ENCODE measurements at places on chromosomes 11 and 22.

- DNase-seq = no peak
- no peaks in the 10 kb centered on the region for H3K27me3 ChIP-seq
- H3K27ac ChIP-seq = no peak overlapping the region
- H3K4me3 ChIP-seq = no peak overlapping the region
- H3K4me1 ChIP-seq = peaks cover 15% of the 10 kb centered on the region
These were observed 33.1 kb downstream of the TSPAN18 start for GRCh38 chr11:44759743-44760476.

GRCh38 chr11:121236115-121237001 lies 56.2 kb upstream of the SC5D start:
- no peak for DNase-seq
- H3K4me3 ChIP-seq = no peak overlapping the region
- H3K27me3 ChIP-seq = peaks cover 19% of the 10 kb centered on the region
- no peak overlapping the region for H3K27ac ChIP-seq
- H3K36me3 ChIP-seq = no peaks in the 10 kb centered on the region

GRCh38 chr22:48957987-48958321 lies 869.7 kb downstream of the BRD1 start:
- DNase-seq = no peak
- no peak overlapping the region for H3K4me3 ChIP-seq
- H3K27ac ChIP-seq = no peak overlapping the region
- no peaks in the 10 kb centered on the region for H3K36me3 ChIP-seq
- H3K27me3 ChIP-seq = peaks cover 35% of the 10 kb centered on the region

DNA sequence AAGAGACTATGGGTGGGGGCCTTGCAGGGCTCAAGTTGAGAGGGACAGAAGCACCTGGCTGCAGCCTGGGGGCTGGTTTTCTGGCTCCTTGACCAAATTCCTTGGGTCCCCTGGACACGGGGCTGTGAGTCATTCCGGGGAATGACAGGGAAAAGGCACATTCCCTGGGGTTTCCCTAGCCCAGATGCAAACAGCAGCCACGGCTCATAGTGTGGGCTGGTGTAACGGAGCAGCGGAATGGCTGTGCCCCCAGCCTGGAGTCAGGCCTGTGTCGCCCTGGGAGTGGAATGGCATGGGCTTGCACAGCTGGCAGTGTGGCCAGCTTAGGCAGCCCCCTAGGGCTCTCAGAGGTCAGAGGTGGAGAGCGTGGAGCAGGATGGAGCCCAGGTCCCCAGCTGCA lies 77.6 kb upstream of the KCNQ1OT1 start:
- no peak overlapping the region for H3K4me3 ChIP-seq
- peaks cover 3% of the 10 kb centered on the region for H3K36me3 ChIP-seq
- DNase-seq = no peak
- H3K27ac ChIP-seq = no peak overlapping the region
- H3K4me1 ChIP-seq = peaks cover 9% of the 10 kb centered on the region

GRCh38 chr22:17876306-17876831 lies 102.1 kb upstream of the BID start:
- H3K27me3 ChIP-seq = no peaks in the 10 kb centered on the region
- H3K36me3 ChIP-seq = peaks cover 7% of the 10 kb centered on the region
- no peak overlapping the region for H3K4me3 ChIP-seq
- H3K27ac ChIP-seq = no peak overlapping the region

DNA sequence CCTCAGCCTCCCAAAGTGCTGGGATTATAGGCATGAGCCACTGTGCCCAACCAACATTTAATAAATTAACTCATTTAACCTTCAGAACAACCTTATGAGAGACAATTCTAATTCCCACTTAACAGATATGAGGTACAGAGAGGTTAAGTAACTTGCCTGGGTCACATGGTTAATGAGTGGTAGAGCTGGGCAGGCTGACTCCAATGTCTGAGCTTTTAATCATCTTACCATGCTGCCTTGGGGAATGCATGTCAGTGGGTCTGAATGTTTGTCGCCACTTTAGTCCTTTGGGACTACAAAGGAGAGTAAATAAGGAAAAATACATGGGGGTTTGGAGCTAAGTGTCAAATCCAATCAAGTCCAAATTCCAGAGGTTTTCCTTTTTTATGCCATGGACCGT lies 11.2 kb upstream of the PIK3C2A start:
- no peaks in the 10 kb centered on the region for H3K36me3 ChIP-seq
- H3K27me3 ChIP-seq = no peaks in the 10 kb centered on the region
- H3K27ac ChIP-seq = no peak overlapping the region
- H3K4me1 ChIP-seq = no peaks in the 10 kb centered on the region
- DNase-seq = no peak

GRCh38 chr22:35043252-35043933 lies 22.6 kb upstream of the ISX start:
- peak; percentile 17 for DNase-seq
- H3K4me3 ChIP-seq = no peak overlapping the region
- H3K4me1 ChIP-seq = no peaks in the 10 kb centered on the region
- no peaks in the 10 kb centered on the region for H3K36me3 ChIP-seq
- H3K27ac ChIP-seq = no peak overlapping the region
- H3K27me3 ChIP-seq = peaks cover 17% of the 10 kb centered on the region

DNA sequence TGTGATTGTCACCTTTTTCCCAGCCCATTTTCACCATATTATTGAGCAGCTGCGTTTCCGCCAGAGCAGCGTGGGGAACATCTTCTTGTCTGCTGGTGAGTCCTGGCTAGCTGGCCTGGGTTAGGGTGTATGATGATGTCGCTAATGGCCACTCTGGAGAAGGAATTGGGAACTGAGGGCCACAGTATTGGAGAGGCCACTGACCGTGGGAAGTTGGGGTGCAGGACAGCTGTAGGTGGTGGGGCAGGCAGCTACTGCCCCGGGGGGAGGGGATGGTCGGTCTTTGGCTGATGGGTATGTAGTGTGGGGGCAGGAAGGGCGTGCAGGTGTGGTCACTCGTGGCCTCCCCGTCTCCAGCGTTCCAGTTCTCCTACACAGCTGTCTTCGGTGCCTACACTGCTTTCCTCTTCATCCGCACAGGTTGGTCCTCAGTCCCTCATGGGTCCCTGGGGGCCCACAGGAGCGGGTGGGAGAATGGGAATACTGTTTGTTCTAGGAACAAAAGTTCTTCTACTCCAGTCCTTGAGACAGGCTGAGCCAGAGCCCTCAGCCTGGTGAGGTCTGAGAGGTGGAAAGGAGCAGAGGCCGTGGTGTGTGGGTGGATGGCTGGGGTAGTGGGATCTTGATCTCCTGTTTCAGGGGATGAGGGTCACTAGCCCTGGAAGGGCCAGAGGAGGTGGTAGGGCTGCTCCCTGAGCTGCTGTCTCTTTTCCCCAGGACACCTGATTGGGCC lies 2.1 kb downstream of the RCE1 start:
- H3K36me3 ChIP-seq = peaks cover 18% of the 10 kb centered on the region
- H3K4me1 ChIP-seq = peaks cover 34% of the 10 kb centered on the region
- peak overlapping the region; percentile 87 for H3K4me3 ChIP-seq

- no peaks in the 10 kb centered on the region for H3K36me3 ChIP-seq
- peak overlapping the region; percentile 80 for H3K27ac ChIP-seq
- H3K27me3 ChIP-seq = peaks cover 5% of the 10 kb centered on the region
- DNase-seq = peak; percentile 46
- H3K4me1 ChIP-seq = peaks cover 18% of the 10 kb centered on the region
- peak overlapping the region; percentile 11 for H3K4me3 ChIP-seq
These were observed 1.6 kb upstream of the HORMAD2 start for GRCh38 chr22:30078320-30079311.

GRCh38 chr11:56917708-56918400 lies 70.9 kb upstream of the OR5AK2 start:
- no peak overlapping the region for H3K4me3 ChIP-seq
- peaks cover 2% of the 10 kb centered on the region for H3K27me3 ChIP-seq
- DNase-seq = no peak

Measured in activated naive CD4-positive, alpha-beta T cell treated with anti-CD3 and anti-CD28 coated beads for 36 hours (primary cell).